ENCODE measurements at places on chromosomes 1 and 21.

GRCh38 chr1:232901255-232901654, 49.2 kb upstream of the NTPCR start:
- no peak for DNase-seq

- no peak for DNase-seq
These were observed 145.7 kb upstream of the TMEM51 start for GRCh38 chr1:15007842-15008241.

DNA sequence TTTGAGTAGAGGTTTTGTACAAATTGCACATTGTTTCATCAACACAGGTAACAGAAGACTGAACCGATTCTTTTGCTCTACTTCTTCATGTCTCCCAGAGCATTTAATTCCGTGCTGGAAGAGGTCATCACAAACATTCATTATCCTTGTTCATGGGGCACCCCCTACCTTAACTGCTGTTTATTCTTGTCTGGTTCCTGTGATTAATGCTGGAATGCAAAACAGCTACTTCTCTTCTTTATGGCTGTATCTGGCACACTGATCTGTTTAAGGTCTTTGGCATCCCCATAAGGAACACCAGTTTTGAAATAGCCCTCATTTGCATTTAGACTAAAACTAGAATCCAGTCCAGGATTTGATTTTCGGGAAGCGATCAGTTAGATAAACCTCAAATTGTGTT, 42.2 kb downstream of the NTNG1 start:
- DNase-seq = no peak

DNA sequence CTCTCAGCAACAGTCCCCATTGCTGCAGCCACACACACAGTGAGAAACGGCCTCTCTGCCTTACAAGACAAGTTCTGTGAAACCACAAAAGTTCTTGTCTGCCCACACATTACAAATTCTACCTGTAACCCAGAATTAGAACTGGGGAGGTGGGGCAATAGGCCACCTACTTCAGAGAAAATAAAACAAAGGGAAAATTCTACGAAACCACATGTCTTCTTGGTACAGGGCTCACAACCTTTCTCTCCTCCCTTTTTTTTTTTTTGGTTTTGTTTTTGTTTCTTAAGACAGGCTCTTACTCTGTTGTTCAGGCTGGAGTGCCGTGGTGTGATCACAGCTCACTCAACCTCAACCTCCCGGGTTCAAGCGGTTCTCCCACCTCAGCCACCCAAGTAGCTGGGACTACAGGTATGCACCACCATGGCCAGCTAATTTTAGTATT, 30.2 kb downstream of the LPAR3 start:
- no peak for DNase-seq

DNA sequence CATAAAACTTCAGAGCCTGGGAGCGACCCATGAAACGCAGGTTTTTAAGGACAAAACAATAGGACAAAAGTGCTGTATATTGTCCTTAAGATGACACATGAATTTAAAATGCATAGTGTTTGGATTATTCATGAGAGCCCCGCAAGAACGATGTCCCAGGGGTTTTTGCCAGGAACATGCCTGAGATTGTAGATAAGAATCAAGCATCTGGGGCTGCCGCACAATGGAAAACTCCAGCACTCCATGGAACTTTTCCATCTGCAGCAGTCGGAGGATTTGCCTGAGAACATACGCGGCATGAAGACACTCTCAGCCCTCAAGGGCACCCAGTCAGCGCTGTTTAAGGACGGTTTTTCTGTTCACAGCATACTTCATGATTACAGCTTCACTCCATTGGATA, 5.3 kb upstream of the ERG start:
- no peak for DNase-seq

GRCh38 chr21:36040389-36040788, 19.9 kb downstream of the SETD4 start:
- no peak for DNase-seq

GRCh38 chr1:119266858-119267257, 101.7 kb upstream of the HAO2 start:
- DNase-seq = no peak

DNA sequence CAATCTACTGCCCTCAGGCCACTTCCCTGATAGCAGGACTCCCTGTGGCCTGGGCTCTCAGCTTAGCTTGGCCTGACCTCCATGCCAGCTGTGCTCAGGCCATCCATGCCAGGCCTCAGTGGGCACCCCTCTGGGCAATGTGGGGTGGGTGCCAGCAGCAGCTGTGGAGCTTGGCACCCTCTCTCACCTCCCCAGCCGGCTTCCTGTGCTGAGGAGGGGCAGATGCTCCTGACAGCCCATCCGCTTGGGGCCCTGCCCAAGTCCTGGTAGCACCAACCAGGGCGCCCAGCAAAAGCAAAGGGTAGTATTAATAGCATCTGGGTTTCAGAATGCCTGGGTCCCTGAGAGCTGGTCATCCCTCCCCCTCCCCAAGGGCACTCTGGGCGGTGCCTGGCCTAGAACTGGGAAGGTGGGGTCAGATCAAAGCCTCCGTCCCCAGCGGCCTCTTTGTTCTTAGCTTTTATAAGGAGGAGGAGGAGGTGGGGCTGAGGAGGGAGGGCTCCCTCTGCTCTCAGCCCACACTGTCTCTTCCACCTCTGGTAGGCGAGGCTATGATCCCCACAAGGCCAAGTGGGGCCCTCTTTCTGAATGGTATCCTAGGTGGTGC, 6.1 kb downstream of the EFNA4 start:
- DNase-seq = no peak

DNA sequence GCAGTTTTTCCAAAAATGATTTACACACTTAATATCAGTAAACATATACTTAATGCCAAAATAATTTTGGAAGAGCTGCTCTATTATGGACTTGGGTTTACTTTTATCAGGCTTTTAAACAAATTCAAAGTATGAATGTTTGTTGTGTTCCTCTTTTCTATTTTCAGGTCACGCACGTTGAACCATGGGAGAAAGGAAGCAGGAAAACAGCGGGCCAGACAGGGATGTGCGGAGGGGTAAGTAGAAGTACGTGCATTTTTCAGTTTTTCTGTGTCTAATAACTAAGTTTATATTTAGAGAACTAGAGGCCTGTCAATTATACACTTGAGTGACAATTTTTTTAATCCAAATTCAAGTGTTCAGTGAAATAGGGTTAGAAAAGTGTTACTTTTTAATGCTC, 3.4 kb downstream of the PRPF38B start:
- no peak for DNase-seq

- no peak for DNase-seq
These were observed 49.1 kb downstream of the ARID4B start for GRCh38 chr1:235278915-235279292.

GRCh38 chr1:67711158-67711854, 26.3 kb downstream of the GADD45A start:
- DNase-seq = no peak

DNA sequence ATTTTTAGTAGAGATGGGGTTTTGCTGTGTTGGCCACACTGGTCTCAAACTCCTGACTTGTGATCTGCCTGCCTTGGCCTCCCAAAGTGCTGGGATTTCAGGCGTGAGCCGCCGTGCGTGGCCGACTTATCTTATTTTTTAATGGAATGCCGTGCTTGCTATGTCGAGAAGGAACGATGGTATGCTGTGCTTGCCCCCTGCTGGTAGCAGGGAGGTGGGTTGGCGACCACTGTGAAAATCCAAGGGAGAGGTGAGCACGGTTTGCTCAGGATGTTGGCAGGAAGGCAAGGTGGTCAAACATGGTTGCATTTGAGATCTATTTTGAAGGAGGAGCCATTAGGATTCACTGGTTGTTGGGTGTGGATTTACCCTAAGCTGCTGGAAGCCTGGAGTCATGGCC, 45.8 kb upstream of the RCC2 start:
- no peak for DNase-seq

GRCh38 chr1:86380257-86380861, 15.8 kb downstream of the ODF2L start:
- peak; percentile 75 for DNase-seq
